ENCODE measurements at places on chromosomes 11 and 22. TPM values are rescaled to one million over a fixed set of nuclear protein-coding genes. Genes with fewer than 3 reads are reported as not detected.

- no peaks in the 10 kb centered on the region for H3K36me3 ChIP-seq
- H3K27ac ChIP-seq: no peak overlapping the region
- H3K4me3 ChIP-seq: no peak overlapping the region
- DNase-seq: peak; percentile 70
- peaks cover 22% of the 10 kb centered on the region for H3K4me1 ChIP-seq
- H3K27me3 ChIP-seq: no peaks in the 10 kb centered on the region
Measured at GRCh38 chr22:41367039-41367679, 14.6 kb upstream of the TEF start.

Gene RFPL2
- 1.8 TPM for total RNA-seq

GRCh38 chr11:25317216-25317615, 820.4 kb downstream of the LUZP2 start:
- no peaks in the 10 kb centered on the region for H3K27me3 ChIP-seq
- no peak overlapping the region for H3K27ac ChIP-seq
- H3K4me1 ChIP-seq: no peaks in the 10 kb centered on the region
- DNase-seq: no peak

GRCh38 chr11:76837696-76838677, 22.7 kb upstream of the ACER3 start:
- H3K27ac ChIP-seq: no peak overlapping the region
- H3K4me1 ChIP-seq: peaks cover 32% of the 10 kb centered on the region
- no peaks in the 10 kb centered on the region for H3K27me3 ChIP-seq
- no peaks in the 10 kb centered on the region for H3K36me3 ChIP-seq
- H3K4me3 ChIP-seq: no peak overlapping the region
- peak; percentile 39 for DNase-seq

Gene SGSM1
- 1.1 TPM for total RNA-seq

- no peak for DNase-seq
- H3K4me1 ChIP-seq: no peaks in the 10 kb centered on the region
- H3K36me3 ChIP-seq: no peaks in the 10 kb centered on the region
Measured at GRCh38 chr11:94879006-94879405, 94.3 kb downstream of the CWC15 start.

Gene ANO9
- 1.3 TPM for total RNA-seq

GRCh38 chr11:13258855-13259254, 18.7 kb upstream of the BMAL1 start:
- H3K4me3 ChIP-seq: no peak overlapping the region
- no peaks in the 10 kb centered on the region for H3K27me3 ChIP-seq
- no peak for DNase-seq
- H3K4me1 ChIP-seq: peaks cover 8% of the 10 kb centered on the region

DNA sequence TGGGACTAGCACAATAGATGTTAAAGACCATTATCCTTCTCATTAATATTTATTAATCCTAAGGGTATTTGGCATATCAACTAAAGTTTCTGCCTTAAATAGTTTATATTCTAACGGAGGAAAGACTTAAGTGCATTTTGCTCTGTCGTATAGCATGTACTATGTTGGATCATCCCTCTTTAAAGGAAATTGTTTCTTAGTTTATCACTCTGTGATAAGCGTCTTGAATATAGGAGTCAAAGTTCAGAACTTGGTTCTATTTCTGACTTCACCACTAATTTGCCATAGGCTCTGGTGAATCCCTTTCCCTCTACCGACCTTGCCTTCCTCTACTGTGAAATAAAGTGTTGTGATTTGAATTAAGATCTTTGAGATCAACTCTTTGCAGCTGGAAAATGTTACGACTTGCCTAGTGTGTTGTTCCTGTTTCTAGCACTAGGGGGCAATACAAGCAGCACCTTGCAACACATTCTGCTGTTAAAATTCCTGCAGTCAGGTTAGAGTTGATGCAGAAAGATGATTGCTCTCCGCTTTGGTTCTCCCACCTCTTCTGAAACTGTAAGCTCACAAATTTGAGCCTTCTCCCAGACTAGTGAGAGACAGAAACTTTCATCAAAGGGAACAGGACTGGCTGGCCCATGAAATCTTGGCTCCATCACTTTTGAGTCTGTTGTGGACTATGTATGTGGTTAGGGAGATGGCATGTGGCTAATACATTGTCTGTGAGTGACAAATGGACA, 27.8 kb upstream of the ZNRF3 start:
- no peak overlapping the region for H3K4me3 ChIP-seq
- peak; percentile 74 for DNase-seq
- H3K4me1 ChIP-seq: no peaks in the 10 kb centered on the region
- H3K36me3 ChIP-seq: no peaks in the 10 kb centered on the region

- no peak overlapping the region for H3K4me3 ChIP-seq
- no peaks in the 10 kb centered on the region for H3K36me3 ChIP-seq
- no peak for DNase-seq
- H3K27ac ChIP-seq: no peak overlapping the region
- H3K27me3 ChIP-seq: peaks cover 29% of the 10 kb centered on the region
- H3K4me1 ChIP-seq: peaks cover 3% of the 10 kb centered on the region
Measured at GRCh38 chr11:67320691-67321090, 17.4 kb downstream of the SSH3 start.

DNA sequence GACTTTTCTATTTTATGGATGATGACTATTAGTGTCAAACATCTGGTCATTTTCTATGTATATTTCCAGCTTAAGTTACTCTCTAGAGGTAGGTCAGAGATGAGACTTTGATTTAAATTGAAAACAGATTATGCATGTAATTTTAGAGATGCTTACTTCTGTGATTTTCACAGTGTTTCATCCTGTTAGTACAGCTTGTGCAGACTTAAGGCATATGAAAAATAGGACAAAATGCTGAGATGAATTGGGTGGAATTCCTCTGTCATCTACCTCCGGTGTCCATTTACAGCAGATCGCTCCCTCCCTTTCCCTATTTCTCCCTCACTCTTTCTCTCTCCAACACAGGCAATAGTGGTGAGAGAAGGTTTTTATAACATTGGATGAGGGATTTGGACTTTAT, 14.1 kb downstream of the JAM3 start:
- H3K36me3 ChIP-seq: no peaks in the 10 kb centered on the region
- no peak overlapping the region for H3K4me3 ChIP-seq
- no peaks in the 10 kb centered on the region for H3K4me1 ChIP-seq
- no peak for DNase-seq
- H3K27ac ChIP-seq: no peak overlapping the region

DNA sequence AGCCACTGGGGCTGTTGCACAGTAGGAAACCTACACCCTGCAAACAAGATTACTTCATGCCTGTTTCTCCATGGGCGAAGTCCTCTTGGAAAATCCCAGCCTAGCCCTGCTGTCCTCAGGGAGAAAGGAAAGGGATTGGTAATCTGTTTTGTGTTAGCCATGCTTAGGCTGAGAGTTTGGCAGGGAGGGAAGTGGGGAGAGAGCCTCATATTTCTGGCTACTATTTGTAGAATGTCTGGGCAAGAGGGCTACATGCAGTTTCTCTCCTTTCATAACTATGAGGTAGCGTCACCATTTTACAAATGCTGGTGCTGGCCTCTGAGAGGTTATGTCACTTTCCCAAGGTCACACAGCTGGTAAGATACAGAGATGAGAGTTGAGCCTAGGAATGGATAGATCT, 737 bp upstream of the MFRP start:
- H3K4me3 ChIP-seq: no peak overlapping the region
- no peak overlapping the region for H3K27ac ChIP-seq
- H3K36me3 ChIP-seq: no peaks in the 10 kb centered on the region

GRCh38 chr11:114297806-114298709, 1.9 kb downstream of the NNMT start:
- no peak overlapping the region for H3K4me3 ChIP-seq
- H3K27ac ChIP-seq: no peak overlapping the region
- no peak for DNase-seq
- no peaks in the 10 kb centered on the region for H3K27me3 ChIP-seq
- peaks cover 8% of the 10 kb centered on the region for H3K4me1 ChIP-seq

Gene PRAME
- total RNA-seq: not detected
